ENCODE measurements at places on chromosomes 3 and 15.
A peak's percentile ranks its signal among the peaks of the same experiment; 100 is the strongest.

GRCh38 chr3:29441422-29441821 lies 160.6 kb downstream of the RBMS3 start:
- ATAC-seq, result no peak

GRCh38 chr3:175554801-175555200 lies 695.7 kb downstream of the NAALADL2 start:
- no peak for ATAC-seq

DNA sequence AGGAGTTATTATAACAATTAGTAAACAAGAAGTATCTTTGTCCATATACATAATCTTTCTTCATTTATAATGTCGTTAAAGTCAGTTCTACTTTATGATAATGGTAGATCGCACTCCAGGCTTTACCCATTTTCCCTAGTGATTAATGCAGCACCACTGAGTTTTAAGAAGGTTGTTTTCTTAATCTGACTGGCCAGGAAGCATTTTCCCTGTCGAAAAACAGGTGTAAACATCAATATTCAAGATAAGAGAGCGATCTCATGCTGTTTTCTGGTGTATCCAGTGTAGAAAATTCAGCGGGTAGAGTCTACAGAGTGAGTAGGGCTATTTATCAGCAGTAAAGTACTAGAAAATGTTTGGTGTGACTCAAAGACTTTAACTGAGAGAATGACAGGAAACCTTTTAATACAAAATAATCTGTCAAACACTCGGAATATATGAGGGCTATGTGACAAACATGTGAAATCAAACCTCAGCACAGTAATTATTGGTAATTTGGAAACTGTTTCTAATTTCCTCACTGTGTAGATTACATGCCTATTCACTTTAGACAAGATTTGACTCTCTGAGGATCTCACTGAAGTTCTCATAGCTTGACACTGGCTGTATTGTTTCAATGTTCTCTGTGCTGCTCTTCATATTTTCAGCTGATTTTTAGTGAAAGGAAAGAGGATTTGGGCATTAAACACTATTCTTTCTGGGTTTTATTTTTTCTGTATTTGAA lies 1013.2 kb downstream of the VGLL3 start:
- no peak for ATAC-seq

DNA sequence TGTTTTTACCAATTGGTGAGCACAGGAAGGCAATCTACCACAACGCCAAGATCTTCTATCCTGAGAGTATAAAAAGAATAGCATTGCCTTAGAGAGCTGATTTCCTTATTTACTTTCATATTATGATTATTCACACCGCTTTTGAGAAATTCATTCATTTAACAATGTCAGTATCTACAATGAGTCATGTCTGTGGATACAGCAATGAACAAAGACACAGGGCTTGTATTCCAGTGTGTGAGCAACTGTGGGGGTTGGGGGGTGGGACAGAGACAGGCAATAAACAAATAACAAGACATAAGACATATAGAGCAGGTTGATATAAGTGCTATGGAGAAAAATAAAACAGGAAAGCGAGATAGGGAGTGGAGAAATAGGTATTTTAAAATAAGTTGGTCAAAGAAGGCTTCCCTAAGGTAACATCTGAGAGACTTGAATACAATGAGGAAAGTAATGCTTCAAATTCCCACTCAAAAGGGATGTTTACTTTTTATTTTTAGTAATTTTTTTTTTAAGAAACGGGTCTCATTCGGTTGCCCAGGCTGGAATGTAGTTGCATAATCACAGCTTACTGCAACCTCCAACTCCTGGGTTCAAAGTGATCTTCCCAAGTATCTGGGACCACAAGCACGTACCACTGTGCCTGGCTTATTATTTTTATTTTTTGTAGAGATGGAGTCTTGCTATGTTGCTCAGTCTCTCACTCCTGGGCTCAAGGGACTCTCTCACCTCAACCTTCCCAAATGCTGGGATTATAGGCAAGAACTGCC lies 45.7 kb downstream of the PGBD4 start:
- ATAC-seq, result no peak

GRCh38 chr3:23726811-23727548 lies 78.8 kb upstream of the UBE2E1 start:
- no peak for ATAC-seq

GRCh38 chr3:175258763-175259162 lies 399.6 kb downstream of the NAALADL2 start:
- no peak for ATAC-seq

DNA sequence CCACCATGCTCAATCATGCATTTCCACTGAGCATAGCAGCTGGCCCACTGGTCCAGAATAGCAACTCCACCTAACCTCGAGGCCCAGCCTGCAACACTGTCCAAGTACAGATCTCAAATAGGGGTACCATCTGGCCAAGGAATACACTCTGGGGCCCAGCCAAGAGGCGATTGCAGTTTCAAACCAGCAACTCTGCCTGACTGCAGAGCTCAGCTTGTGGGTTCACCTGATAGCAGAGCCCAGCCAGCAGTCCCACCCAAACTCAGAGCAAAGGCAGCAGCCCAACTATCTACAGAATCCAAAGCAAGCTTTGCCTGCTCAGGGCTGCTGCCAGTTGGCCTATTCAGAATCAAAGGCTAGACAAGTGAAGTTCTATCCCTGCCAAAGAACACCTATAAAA lies 30.5 kb downstream of the POLQ start:
- ATAC-seq, result no peak

DNA sequence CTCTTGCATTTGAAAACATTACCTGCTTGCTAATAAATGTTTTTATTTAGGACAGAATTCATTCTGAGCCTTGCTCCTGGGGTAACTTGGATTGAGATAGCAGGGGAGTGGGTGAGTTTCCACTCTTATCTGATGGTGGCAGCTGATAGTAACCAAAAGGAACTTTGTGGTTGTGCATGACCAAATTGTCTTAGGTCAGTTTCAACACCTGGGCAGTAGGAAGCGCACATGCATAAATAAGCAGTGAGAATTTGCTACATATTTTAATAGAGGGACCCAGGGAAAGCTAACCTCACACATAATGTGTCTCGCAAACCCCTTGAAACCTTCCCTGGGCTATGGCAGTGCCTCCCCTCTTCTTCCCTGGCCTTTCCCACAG lies 65.4 kb upstream of the XCR1 start:
- peak; percentile 4 for ATAC-seq

GRCh38 chr3:15656342-15656741 lies 54.8 kb downstream of the BTD start:
- no peak for ATAC-seq

GRCh38 chr3:134079761-134080160 lies 50.0 kb upstream of the SLCO2A1 start:
- no peak for ATAC-seq

- ATAC-seq, result no peak
Measured at GRCh38 chr15:90915808-90916440, 12.8 kb downstream of the MAN2A2 start.

DNA sequence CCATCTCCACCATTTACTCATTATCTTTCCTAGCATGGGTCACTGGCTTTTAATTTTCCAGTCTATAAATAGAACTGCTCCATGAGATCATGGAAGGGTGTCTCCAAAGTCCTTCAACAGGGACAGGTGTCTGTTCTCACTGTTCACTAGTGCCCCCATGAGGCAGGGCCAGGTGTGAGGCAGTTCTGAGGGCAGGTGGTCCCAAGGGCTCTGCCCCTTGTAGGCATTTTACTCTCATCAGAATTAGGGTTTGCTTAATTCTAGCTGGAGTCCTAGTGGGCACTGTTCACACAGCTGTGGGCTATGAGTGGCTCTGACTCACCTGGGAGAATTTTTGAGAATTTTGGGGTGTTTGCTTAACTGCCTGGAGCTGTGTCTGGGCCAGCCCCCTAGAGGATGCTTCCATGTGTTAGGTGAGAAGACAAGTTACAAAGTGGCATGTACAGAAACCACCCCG lies 248.0 kb upstream of the LYSMD4 start:
- no peak for ATAC-seq

DNA sequence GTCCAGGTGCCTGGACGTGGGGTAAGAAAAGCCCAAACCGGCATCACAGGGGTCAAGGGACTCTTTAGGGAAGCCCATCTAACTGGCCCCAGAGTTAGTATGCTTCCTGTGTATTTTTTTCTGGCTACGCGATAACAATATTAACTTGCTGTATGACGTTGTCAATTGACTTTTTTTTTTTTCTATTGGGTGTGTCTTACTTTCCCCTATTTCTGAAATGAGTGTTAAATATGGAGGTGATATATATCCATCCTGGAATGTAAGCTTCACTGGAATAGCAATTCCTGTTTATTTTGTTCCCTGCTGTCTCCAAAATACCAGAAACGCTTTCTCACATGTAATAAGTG lies 598 bp upstream of the GMNC start:
- no peak for ATAC-seq
